ENCODE measurements at places on chromosomes 6 and 20. TPM values are rescaled to one million over a fixed set of nuclear protein-coding genes. Genes with fewer than 3 reads are reported as not detected.

TMEM170B gene
- 13.5 TPM for total RNA-seq

GSTA3 gene
- total RNA-seq = not detected

DNA sequence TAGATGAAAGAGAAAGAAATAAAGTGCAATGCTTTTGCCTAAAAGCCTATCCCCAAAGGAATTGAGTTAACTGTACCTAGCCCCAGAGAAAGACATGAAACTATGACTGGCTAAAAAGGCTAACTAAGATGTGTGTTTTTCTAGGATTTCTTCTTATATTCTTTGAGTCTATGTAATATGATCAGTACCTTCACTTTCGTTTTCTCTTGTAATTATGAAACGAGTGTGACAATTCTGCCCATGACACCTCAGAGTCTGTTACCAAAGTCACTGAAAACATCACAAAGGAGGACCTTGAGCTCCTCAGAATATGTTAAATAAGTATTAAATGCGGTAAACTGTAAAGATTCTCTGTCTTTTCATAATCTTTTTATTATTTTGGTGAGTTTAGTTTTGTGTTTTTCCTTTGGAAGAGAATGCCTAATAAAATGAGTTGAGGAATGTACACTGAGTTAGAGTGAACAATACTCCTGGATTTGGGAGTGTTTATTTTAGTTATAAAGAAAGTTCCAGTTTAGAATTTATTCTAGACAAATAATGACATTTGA lies 141.3 kb downstream of the FUT9 start:
- no peak for DNase-seq

- DNase-seq = no peak
Observed at GRCh38 chr20:10550204-10551118, 115.4 kb downstream of the SLX4IP start.

DNA sequence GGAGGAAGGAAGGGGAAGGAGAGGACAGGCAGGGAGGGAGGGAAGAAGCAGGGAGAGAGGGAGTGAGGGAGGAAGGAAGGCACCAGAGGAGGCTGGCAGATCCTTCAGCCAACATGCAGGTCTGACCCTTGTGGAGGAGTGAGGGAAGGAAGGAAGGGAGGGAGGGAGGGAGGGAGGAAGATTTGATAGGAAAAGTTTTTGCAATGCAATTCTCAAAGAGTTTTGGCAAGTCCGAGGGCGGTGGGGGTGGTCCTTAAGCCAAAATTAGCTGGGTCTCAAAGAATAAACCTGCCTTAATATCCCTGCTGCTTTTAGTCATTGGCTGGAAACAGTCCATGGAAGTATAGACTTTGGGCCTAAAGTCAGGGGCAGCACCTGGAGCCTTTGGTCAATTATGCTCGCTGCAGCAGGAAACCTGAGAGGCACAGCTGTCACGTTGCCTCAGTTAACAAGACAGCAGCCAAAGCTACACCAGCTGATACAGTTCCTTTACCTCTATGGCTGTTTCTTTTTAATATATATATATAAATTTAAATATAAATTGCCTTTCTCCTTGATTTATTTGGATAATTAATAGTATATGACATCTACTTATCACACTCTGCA lies 115.7 kb upstream of the RALGAPA2 start:
- DNase-seq = no peak

SNAI1 gene
- total RNA-seq = 19.1 TPM

SLC12A5 gene
- 1.7 TPM for total RNA-seq

DNA sequence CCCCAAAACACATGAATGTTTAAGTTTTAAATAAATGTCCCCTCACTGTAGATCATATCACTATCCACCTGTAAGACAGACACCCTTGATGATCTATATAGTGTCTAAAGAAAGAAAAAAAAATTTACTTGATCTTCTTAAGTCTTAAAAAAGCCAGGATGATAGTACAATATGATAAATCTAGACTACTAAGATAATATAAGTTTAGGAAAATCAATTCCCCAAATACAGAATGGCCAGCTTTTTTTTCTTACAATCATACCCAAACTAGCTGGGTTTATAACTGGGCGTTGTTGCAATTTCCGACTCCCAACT lies 14.4 kb downstream of the ZNF217 start:
- no peak for DNase-seq

- no peak for DNase-seq
Observed at GRCh38 chr20:5557123-5557522, 193.1 kb upstream of the SHLD1 start.

GRCh38 chr6:63940056-63940455 lies 304.5 kb downstream of the PHF3 start:
- no peak for DNase-seq

IRF4 gene
- total RNA-seq = 6.3 TPM

AGER gene
- total RNA-seq = 5.7 TPM

DNA sequence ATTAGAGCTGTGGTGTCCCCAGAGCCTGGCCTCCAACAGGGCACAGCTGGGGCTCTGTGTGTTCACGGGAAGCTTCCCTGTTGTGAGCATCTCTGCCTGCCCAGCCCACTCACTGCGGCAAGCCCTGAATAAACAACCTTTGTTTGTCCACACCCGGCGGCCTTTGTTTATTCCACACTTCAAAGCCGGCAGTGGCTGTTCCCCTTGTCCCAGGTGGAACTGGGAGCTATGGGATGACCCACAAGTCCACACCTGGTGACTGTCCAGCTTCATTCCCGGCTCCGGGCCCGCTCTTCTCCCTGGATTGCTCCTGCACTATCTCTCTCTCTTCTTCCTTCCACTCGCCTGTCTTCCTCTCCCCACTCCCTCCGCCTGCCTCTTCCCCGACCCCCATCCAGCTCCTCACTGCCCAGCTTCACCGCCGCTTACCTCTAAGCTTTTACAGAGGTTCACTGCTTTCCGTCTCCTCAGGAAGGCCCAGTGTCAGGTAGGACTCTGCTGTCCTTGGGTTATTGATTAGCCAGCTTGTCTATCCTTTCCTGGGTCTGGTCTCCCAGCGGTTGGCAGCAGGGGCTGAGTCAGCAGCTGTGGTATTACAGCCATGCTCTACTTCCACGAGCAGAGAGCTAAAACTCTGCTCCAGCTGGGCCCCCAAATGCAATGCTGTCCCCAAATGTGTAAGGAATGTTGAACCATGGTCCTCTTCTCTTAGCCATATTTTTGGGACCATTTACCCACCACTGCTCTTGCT lies 17.8 kb downstream of the DACT2 start:
- DNase-seq = no peak

DNA sequence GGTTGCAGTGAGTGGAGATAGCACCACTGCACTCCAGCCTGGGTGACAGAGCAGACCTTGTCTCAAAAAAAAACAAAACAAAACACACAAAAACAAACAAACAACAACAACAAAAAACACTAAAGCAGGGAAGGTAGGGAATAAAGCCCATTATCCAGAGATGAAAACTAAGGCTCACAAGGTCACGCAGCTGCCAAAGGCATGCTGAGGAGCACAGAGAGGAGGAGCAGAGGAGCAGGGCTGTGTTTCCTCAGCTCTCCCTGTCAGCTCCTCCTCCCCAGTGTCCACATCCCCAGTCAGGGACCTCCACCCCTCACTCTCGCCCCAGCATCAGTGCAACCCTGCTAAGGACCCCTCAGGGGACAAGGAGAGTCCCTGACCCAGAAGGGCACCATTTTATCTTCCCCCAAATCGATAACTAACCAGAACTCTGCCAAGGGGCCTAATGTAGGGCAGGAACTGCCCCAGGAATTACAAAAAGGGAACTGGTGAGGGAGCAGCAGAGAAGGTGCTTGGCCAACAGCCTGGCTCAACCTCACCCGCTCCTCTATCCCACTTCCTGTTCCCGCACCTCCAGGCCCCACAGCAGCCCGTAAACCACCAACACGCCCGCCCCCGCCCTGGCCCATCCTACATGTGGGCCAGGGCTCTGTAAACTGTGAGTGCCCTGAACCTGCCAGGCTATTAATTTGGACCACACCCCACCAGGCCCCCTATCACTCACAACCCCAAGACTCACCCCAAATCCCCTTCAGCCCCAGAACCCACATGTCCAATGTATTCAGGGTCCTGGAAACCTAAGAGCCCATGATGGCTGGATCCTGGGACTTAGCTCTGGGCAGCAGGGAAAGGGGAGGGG lies 9.0 kb downstream of the TEAD3 start:
- no peak for DNase-seq

DNA sequence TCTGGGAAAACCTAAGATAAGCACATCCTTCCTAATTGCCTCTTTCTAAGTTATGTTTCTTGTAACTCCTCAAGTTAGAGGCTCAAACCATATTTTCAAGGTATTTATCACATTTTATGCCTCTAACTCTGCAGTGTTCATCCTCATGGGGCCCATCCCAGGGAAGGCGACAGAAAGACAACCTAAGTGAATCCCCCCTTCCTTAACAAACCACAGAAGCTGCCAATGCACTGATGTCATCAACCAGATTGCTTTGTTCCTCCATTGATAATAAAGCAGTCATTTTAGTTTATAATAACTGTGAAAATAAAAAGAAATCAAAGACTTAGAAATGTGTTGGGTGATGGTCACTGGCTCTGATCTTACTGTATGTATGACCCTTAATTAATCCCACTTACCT lies 119.5 kb upstream of the TCF21 start:
- no peak for DNase-seq

ATF6B gene
- 46.6 TPM for total RNA-seq

GRCh38 chr6:161498359-161498758 lies 224.5 kb upstream of the AGPAT4 start:
- DNase-seq = no peak

AVP gene
- total RNA-seq = 0.96 TPM

KIF25 gene
- 0.93 TPM for total RNA-seq

DNA sequence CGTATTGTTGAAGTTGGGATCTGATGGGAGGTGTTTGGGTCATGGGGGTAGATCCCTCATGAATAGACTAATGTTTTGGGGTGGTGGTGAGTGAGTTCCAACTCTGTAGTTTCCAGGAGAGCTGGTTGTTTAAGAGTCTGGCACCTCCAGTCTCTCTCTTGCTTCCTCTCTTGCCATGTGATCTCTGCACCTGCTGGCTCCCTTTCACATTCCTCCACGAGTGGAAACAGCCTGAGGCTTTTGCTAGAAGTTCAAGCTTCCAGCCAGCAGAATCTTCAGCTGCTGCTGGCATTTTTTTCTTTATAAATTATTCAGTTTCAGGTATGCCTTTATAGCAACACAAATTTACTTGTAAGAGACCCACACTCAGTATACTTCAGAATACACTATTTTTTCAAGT lies 1021.6 kb downstream of the EYS start:
- no peak for DNase-seq

WFDC5 gene
- total RNA-seq = not detected
